Lower lobe of right lung (tissue), 2 donors: ENCODE measurements at places on chromosomes 11 and 22.

GRCh38 chr22:25419247-25420113, 145.0 kb upstream of the GRK3 start:
- peak; percentile 72 for DNase-seq

DNA sequence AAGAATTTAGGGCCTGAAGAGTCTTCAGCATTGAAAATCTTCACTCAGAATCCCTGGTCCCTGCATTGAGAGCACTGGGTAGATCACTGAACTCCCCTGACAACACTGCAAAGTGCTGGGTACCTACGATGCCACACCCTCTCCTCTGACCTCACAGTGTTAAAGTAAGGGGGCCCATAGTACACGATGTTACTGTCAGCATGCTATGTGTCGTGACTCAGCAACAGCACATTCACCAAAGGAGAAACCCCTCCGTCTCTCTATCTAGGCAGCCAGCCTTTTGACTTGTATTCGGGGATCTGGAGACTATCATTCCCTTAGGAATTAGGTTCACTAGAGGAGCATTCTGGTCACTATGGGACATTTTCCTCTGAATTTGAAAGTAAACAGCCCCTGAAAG, 67.4 kb upstream of the PITPNB start:
- no peak for DNase-seq

DNA sequence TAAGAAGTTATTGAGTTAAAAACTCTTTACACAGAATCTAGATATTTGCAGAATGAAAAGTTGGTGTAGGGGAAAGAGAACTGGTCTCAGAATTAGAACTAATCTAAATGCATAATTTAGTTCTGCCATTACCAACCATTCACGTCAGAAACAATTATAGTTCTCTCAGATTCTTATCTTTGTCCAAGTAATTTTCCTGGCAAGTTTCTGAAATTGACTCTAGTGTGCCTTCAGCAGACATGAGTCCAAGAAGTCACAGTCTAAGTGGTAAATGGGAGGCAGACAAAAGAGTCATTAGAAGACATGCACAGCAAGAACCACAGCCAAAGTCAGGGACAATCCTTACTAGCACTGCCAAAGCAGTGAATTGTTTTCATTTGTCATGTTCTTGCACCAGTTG, 1870.1 kb downstream of the LRRC4C start:
- DNase-seq = no peak

- no peak for DNase-seq
Observed at GRCh38 chr11:7492253-7492652, 6.9 kb downstream of the OLFML1 start.

GRCh38 chr22:19941365-19942082, at the start of the genes COMT and TXNRD2:
COMT (plus strand) TSS chr22:19941772; CDS start chr22:19962527, 20,755 bp downstream.
TXNRD2 (minus strand) TSS chr22:19941818; CDS start chr22:19941803, 15 bp downstream.
- DNase-seq = peak; percentile 82

GRCh38 chr11:47981667-47982404, 1.5 kb downstream of the PTPRJ start:
- DNase-seq = peak; percentile 68

DNA sequence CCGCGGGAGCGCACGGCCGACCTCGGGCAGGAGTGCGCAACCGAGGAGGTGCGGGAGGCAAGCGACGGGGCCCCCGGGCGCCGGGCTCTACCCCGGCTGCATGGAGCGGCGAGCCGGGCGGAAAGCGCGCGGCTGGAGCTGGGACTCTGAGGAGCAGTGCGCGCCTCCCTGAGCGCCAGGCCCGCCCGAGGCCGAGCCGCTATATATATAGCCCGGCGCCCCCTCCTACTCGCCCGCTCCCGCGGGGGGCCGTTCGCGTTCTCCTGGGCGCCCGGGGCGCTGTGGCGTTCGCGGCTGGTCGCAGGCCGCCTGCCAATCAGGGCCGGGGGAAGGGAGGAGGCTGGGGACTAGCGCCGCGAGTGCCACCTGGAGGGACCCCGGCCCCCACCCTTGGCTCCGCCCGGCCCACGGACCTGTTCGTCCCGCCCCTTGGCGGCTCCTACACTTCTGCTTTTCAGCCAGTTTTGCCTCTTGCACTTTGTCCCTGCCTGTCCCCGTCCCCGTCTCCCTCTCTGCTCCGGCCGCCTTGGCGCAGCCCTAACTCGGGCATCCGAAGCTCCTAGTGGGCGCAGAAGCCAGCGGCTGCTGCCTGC, at the start of gene FGF4:
Gene FGF4 (minus strand): TSS at position 179 of the 593 bp plus-strand sequence. CDS start 257 bp downstream, outside the sequence.
- DNase-seq = no peak

DNA sequence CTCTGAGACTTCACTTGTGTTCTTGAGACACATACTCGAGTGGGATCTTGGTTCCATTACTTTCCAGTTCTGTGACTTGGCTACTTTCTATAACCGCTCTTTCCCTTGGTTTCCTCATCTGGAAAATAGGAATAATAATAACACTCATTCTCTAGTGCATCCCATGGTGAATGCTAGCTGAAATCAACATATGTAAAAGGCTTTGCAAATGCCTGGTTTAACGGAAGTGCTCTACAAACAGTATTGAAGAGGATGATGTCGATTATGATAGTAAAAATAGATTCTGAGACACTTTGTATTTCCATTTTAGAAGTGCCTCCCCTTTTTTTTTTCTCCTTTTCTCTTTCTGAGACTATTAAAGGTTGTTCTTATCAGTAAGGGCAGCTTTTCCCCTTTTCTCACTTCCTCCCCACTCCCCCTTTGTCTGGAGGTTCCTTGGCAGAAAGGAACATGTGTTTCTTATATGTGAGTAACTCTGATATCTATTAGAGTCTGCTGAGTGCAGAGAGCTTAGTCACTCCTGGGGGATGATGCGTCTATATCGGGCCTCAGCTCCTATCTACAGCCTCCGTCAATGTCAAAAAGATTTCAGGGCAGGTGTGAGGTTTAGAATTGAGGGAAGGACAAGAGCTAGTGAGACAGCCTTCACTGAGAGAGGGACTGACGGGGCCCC, 489.3 kb downstream of the NTM start:
- DNase-seq = no peak

DNA sequence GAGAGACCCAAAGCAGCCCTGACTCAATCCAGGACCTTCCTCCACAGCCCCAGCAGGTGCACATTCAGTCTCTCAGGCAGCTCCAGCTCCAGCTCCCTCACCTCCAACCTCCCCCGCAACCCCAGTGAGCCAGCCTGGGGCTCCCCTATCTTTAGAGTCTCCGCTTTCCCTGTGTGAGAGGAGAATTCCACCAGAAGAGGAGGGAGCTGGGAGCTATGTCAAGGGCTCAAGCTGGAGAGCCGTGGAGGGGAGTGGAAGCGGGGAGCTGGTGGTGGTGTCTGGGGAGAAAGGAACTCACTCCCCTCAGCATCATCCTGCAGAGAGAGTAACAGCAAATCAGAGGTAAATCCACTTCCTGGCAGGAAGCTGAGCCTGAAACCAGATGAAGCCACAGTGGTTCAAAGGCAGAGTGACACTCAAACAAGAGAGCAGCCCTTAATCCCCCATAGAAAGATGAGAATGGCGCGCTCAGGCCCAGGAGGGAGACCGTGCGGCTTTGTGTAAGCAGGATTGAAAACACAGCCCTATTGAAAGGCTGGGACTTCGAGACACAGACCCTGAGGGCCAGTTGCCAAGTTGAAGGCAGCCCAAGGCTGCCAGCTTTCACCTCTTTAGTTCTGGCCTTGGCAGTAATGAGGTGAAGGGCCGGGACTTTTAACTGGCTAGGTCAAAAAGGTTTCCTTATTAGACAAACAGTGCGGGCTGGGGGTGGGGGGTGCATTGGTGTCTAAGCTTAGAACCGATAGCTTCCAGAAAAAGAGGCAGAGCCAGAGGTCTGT, 21.4 kb upstream of the CDON start:
- no peak for DNase-seq

DNA sequence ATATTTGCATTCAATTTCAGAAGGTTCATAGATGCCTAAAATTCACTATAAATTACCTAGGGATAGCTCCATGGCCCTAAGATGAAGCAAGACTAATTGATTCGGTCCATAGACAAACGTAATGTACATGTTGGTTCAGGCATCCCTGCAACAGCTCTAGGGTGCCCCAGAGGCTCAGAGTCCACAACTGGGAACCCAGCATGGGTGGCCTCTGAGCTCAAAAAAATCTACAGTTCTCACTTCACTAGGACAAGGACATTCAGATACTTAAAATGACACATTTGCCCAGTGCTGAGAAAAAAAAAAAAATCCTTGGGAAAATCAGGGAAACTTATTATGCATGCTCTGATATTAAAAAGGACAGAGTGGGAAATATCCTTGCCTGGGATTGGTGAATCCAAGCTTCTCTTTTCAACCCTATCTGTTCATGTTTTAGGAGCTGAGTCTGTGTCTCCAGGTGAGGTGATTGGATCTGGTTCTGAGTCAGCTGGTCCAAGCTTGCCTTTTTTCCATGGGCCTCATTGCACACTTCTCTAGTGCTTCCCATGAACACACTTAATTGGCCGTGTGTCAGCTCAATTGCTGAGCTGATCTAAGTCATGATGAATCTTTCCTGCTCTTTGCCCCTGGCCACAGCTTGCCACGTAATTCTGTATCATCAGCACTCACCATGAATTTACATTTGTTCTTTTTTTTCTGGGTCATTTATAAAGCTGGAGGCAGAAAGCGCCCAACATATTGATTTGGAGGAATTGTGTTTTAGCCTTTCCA, 116.3 kb upstream of the RCN1 start:
- DNase-seq = no peak

- peak; percentile 50 for DNase-seq
Observed at GRCh38 chr11:59754494-59754858, 700 bp upstream of the STX3 start.

- DNase-seq = no peak
Observed at GRCh38 chr11:76361776-76362175, 19.2 kb downstream of the THAP12 start.

DNA sequence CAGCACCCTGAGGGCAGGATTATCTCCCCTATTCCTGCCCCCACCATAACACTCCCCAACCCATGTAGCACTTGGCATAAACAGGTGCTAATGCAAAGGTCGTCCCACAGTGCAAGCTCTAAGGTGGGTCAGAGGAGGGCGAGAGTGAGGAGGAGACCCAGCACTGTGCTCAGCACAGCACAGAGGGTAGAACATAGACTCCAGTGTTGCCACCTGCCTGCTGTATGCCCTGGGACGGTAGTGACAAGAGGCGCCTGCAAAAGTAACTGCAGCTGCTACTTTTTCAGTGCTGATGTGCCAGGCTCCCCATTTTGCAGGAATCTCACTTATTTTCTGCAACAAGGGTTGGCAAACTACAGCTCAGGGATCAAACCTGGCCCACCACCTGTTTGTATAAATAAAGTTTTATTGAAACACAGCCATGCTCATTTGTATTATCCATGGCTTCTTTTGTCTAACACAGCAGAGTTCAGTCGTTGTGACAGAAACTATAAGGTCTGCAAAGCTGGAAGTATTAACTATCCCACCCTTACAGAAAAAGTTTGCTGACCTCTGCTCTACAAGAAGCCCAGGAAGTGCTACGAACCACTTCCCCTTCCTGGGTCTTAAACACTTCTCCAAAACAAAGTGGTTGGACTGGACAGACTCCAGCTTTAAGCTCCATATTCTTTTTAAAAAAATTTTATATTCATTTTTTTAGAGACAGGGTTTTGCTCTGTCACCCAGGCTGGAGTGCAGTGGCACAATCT, 16.9 kb upstream of the CDC42BPG start:
- no peak for DNase-seq

DNA sequence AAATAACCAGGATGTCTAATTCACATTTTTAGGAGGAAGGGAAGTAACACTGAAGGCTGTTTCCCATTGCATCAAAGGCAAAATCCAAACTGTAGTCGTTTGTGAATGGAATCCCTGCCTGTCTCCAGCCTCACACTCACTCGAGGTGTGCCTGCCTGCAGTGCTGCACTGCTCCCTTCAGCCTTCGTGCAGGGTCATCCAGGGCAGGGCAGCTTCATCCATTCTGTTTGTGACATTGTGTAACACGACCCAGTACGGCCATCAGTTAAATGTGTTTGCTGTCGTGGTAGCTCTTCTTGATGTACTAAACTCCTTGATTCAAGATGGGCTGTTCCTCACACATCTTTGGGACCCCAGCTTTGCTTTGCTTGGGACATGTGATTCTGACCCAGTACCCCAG, 34.3 kb downstream of the LDLRAD3 start:
- DNase-seq = no peak

GRCh38 chr22:24983151-24983550, 30.6 kb downstream of the KIAA1671 start:
- DNase-seq = no peak

DNA sequence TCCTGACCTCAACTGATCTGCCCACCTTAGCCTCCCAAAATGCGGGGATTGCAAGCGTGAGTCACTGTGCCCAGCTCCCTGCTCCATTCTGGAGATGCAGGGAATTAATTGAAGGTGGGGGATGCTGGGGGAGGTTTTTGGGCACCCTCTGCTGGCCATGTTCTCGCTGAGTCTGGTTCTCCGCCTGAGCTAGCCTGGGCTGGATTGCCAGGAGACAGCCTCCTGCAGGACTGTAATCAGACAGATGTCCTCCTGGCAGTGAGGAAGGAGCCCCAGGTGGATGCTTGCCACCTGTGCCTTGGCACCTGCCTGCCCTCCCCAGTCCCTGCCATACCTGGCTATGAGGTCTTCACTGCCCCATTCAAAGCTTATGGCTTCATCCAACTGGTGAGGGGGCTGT, 5.4 kb downstream of the MTFP1 start:
- no peak for DNase-seq
